ENCODE measurements at places on chromosomes 2 and 18.

- no peak for DNase-seq
Measured at GRCh38 chr2:73728711-73729110, 8.4 kb downstream of the TPRKB start.

DNA sequence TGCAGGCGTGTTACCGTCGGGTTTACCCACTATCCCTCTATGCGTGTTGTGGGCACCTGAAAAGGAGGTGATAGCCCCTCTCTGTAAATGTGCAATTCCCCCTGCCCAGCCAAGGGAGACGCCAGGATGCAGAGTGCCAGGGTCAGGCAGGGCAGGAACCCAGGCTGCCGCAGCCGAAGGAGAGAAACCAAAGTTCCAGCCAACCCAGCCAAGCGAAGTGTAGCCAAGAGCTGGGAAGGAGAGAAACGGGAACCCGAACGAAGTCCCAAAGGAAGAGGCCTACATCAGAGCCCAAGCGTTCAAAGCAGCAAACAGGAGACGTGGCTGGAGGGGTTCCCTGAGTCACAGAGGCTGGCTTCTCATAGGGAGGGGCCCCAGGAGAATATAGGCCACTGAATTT lies 24.2 kb upstream of the SPR start:
- DNase-seq = no peak

DNA sequence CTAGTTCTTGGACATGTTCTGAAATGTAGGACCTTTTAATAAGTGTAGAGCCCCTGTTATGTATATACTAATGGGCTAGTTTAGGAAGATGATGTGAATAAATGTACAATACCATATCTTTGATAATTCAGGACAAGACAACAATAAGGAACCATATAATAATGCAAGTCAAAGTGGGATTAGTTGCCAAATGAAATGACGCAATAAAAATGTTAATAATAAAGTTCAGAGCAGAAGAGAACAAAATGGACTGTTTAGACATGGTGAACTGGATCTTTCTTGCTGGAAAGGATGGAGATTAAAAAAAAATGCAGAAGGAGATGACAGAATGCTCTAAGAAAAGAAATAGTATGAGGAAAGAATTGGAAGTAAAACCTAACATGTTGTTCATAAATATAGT lies 43.7 kb downstream of the MMADHC start:
- DNase-seq = no peak

DNA sequence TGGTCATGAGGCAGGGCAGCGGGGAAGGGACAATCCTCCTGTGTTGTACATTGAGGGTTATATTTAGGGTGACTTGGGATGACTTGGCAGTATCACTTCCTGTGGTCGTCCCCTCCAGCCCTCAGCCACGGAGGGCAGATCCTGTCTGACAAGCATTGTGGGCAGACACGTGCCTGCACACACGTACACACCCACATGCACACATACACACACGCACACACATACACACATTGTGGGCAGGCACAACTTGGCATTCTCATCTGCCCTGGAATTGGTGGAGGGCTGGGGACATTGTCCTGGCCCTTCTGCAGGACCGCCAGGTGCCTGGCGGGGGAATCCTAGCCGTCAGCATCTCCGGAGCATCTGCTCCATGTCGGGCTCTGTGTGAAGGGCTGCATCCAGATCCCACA lies 47.6 kb downstream of the ODC1 start:
- peak; percentile 70 for DNase-seq

- no peak for DNase-seq
Measured at GRCh38 chr2:186113284-186113683, 372.8 kb upstream of the ZC3H15 start.

Data from stimulated activated CD4-positive, alpha-beta T cell treated with anti-CD3 and anti-CD28 coated beads, Interleukin-1b, Interleukin-23, amount 100 ng/mL, for 48 hours (primary cell).